ENCODE measurements at places on chromosomes 6 and 20.

- no peak for DNase-seq
Observed at GRCh38 chr6:152404086-152404857, 232.9 kb downstream of the SYNE1 start.

GRCh38 chr20:2303673-2304072, 7.9 kb downstream of the TGM3 start:
- no peak for DNase-seq

GRCh38 chr6:168469521-168469920, 28.5 kb downstream of the SMOC2 start:
- no peak for DNase-seq

GRCh38 chr6:48139818-48140614, 29.0 kb upstream of the PTCHD4 start:
- DNase-seq = no peak

All from germinal center (tissue), 1 donor.